Renal cortex interstitium (tissue), 15 donors: ENCODE measurements at places on chromosomes 2 and 18.

GRCh38 chr2:12282780-12283695 is 433.7 kb upstream of the TRIB2 start:
- no peak for DNase-seq

GRCh38 chr2:74886811-74887210 is 52.9 kb downstream of the HK2 start:
- no peak for DNase-seq

DNA sequence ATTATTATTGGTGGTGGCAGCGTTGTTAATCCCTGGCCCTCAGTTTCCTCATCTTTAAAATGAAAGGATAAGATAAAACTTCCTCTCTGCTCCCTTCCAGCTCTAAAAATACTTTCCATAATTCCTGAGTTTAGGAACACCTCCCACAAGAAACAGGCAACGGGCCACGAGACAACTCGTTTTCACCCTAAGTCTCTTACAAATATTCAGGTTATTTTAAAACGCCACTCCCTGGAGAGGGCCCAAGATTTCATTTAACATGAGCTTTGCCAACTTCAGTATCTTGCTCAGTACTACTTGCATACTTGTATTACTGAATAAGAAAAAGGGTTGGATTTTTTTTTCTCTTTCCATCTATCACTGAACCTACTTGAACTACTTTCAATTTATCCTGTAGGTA is 611.1 kb upstream of the FANCL start:
- DNase-seq: no peak

DNA sequence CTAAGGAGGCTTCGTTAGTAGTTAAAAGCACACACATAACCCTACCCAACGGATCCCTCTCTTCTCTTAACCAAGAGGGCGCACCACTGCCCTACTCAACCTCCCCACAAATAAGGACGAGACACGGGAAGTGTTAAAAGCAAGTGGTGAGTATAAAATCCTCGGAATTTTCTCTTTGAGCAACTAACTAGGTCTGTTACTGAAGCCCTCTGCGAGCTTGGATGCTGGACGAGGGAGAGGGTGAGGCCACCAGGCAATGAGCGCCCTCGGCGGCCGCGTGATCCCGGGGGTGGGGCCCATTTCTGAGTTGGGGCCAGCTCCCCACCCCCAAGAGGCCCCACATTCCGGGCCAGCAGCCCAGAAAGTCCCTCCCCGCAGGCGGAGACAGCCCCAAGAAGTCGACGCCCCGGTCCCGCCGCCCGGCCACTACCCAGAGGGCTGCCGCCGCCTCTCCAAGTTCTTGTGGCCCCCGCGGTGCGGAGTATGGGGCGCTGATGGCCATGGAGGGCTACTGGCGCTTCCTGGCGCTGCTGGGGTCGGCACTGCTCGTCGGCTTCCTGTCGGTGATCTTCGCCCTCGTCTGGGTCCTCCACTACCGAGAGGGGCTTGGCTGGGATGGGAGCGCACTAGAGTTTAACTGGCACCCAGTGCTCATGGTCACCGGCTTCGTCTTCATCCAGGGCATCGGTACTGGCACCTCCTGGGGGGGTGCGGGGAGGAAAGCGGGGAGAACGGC is at the start of gene CYBRD1:
Gene CYBRD1, plus strand, starts transcription at position 423 of the 736 bp plus-strand sequence. Its CDS starts 72 bp downstream, at position 495.
- peak; percentile 53 for DNase-seq

DNA sequence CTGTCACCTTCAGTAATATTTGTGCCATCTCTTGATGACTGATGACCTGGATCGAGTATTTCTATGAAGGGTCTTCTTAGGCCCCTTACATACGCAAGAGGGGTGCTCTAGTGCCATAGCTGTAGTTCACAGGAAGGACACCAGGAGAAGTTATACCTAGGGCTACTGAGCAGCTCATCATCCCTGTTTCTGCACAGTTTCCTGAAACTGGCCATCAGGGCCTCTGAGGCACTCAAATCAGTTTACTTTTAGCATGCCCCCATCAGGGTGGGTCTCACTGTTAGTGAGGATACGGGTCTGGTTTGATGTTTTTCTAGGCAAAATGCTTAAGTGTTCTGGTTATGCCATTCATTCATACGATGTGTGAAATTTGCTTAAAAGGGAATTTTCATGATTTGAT is 20.0 kb upstream of the FBLN7 start:
- no peak for DNase-seq

DNA sequence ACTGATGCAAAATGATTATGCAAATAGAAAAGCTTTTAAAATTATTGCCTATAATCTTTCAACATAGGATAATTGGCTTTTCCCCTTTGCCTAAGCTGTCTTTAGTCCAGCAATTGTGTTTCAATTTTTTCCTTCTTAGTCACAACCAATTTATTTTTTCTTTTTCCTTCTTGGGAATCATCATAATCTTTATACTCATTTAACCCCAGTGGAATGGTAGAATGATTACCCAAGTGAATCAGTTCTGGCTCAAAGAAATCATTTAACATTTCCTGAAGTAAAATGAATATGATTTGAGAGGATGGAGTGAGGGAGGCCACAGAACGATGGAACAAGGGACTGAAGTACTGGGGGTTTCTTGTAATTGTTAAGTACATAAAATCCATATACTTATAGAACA is 93.0 kb upstream of the CRIM1 start:
- DNase-seq: no peak

GRCh38 chr2:177989029-177989885 is 83.3 kb downstream of the PDE11A start:
- no peak for DNase-seq

DNA sequence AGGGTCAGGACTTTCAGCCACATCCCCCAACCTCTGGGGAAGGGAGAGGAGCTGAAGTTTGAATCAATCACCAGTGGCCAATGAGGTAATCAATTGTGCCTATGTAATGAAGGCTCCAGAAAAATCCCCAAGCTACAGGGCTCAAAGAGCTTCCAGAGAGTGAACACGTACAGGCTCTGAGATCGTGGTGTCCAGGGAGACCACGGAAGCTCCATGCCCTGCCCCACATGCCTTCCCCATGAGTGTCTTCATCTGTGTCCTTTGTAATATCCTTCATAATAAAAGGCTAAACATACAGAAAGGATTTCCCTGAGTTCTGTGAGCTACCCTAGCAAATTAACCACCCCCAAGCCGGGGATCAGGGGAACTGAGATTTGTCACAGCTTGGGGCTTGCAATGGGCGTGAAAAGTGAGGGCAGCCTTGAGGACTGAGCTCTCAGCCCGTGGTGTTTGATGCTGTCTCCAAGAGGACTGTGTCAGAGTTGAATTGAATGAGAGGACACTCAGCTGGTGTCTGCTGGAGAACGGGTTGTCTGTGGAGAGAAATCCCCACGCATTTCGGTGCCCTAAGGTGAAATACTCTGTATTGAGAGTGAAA is 25.5 kb upstream of the TUBB6 start:
- DNase-seq: no peak

- peak; percentile 44 for DNase-seq
Measured at GRCh38 chr2:42249887-42250286, 80.7 kb downstream of the EML4 start.

DNA sequence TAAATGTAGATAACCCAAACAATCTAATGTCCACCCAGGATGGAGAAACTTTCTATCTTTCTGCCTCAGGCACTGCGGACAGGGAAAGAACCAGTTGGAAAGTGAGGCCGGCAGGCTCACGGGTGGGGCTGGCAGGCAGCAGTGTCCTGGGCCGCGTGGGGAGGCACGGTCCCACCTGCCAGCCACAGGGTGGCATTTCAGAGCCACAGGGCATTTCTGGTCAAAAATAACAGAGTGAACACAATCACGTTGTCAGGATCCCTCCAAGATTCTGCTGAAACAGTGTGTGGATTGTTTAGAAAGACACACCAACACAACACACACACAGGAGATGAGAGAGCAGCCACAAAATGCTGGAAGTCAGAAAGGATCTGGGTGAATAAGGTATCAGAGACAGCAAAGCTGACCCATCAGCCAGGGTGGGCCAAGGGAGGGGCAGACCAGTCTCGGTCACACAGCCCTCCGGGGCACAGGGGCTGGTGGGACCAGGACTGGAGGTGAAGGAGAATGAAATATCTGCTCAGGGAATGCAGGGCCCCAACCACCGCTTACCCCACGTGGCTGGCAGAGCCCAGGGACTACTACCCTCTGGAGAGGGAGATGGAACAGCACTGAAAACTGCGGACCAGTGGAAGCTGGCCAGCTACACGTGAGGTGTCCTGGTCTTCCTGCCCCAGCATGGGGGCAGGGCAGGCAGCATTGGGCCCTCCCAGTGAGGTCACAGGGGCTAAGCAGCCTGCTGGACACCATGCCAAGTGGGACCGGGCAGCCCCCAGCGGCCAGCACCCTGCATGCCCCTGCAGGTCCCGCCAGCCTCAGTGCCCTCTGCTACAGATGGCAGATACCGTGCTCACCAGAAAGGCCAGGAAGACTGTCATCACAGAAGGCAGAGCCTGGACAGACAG is 173.9 kb downstream of the HDAC4 start:
- no peak for DNase-seq

DNA sequence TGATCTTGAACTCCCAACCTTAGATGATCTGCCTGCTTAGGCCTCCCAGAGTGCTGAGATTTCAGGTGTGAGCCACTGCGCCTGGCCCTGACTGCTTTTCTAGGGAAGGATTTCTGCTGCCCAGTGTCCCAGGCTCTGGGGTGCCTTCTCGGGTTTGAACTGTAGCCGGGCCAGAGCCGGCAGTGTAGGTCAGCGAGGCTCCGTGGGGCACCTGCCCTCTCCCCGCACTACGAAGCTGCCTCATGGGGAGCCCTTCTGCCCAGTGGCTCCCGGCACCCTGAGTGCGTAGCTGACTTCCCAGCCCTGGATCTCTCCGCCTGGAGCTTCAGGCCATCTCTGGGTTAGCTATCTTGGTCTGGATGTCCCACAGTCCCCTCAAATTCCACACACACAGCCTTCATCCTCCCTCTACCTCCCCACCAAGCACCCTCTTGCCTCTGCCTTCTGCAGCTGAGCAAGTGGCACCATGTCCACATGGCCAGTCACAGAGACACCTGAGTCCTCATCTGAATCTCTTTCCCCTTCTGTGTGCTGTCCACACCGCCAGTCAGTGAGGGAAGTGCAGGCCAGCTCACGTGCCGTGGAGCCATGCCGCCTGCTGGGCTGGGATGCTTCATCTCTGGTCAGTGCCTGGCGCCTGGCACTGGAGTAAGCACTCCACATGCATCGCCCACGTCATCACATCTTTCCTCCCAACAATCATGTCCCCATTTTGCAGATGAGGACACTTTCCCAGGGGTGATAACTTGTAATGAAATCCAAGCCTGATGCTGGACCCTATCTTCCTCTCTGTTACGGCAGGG is 69.2 kb downstream of the EDAR start:
- no peak for DNase-seq

- DNase-seq: no peak
Measured at GRCh38 chr18:55430026-55430425, 158.0 kb downstream of the TCF4 start.

DNA sequence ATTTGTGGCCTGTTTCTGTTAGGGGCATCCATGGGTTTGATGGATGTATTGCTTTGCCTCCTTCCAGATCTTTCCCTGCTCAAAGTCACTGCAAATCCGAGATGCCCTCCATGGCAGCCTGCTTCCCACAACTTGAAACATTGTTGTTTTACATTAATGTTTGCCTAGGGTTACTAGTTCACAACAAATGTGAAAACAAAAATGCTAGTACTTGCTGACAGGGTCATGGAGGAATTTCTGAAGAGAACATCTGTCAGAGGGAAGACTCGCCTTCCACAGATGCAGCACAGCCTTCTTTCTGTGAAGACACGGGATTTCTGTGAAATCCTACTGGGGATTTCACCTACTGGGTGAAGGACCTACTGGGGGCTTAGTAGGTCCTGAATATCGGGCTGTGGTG is 260.0 kb upstream of the FN1 start:
- no peak for DNase-seq

DNA sequence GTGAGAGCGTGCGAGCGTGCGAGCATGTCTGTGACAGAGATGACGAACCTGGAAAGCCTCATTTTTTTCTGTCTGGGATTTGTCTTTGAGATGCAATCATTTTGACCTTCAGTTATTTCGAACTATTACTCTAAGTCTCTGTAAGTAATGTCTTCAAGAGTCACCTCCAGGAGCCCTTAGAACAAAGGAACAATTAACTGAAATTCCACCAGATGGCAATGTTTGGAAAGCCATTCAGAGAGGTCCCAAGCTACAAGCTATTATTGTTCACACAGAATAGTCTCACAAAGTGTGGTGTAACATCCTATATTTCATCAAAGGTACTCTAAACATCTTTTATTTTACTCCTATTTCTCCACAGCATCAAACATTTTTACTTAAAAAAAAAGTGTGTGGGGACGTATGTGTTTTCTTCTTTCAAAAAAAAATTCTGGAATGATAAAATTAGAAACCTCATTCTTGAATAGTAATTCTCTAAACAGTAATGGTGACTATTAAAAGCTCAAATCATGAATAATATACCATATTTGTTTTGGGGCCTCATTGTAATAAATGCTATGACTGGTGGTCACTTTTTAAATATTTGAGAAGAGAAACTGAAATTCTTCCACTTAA is 35.1 kb upstream of the MAPRE2 start:
- DNase-seq: peak; percentile 58

GRCh38 chr2:230887342-230887741 is 22.6 kb downstream of the ITM2C start:
- no peak for DNase-seq

DNA sequence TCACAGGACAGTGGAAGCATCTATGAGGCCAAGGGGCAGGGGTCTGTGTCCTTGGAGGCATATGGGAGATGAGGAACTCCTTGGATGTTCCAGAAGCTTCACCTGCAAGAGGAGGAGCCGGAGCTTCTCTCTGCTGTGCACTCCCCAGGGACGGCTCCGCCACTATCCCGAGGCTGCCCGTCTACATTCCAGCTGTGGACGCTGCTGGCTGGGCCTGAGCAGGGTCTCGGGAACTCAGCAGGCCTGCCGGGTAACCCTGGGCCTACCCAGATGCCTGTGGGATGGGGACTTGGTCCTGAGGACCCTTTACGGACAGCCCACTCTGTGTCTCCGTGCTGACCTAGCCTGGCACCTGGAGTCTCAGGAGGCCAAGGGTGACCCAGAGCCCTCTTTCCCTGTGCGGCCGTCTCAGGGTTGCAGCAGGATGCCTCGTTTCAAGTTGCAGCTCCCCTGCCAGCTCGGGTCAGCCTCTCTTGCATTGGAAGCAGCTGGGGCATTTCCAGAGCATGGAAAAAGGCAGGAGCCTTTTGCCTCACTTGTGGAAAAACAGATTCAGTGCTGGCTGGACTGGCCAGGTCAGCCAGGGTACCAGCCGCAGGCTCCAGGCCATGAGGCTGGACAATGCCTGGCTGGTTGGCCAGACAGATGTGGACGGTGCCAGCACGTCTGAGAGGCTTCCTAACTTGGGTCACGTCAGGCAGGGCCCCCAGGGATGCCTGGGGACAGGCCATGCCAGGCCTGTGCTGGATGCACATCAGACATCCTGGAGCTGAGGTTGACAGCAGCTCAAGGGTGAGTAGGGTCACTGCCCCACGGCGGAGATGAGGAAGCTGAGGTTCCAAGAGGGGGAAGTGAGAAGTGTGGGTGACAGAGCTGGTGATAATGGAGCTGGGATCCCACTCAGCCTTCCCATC is 41.5 kb downstream of the SCTR start:
- DNase-seq: no peak

DNA sequence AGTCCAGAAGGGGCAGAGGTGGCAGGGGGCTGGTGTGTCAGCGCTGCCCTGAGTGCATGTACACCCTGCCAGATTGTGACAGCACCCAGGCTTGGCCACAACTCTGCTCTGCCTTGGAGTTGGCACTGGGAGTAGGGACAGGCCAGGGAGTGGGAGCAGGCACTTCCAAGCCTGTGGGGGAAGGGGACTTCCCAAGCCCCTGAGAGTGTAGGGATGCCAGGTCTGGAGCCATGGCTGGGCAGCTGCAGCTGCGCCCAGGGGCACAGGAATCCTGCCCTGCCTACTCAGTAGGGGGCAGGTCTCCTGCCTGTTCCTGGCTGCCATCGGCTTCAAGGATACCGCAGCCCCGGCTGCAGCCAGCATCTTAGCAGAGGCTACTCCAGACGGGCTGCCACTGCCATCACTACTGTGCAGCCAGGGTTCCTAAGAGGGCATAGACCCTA is 109.4 kb downstream of the CALCRL start:
- DNase-seq: no peak
